Activated CD8-positive, alpha-beta memory T cell treated with anti-CD3 and anti-CD28 coated beads for 48 hours (primary cell): ENCODE measurements at places on chromosomes 2 and 18.

- no peak for DNase-seq
Observed at GRCh38 chr2:64396001-64396400, 58.0 kb upstream of the LGALSL start.

- no peak for DNase-seq
Observed at GRCh38 chr2:15890936-15891905, 49.1 kb upstream of the MYCN start.

DNA sequence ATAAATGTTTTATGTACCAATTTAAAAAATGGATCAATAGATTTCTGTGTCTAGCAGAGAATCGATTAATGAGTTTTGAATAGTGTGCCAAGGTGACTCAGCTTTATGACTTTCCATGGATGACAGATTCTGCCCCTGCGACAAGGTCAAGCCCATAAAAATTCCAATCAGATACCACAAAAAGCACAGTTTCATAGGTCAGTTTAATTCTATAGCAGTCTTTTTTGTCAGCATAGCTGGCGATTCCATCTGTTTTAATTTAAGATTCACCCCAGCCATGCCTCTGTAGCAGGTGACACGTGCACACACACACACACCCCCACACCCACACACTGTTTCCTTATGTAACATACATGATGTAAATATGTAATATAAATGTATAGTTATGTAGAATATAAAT is 28.9 kb downstream of the RAB31 start:
- DNase-seq = no peak

- DNase-seq = no peak
Observed at GRCh38 chr18:37012452-37012851, 183.5 kb downstream of the KIAA1328 start.

- no peak for DNase-seq
Observed at GRCh38 chr2:26178746-26179436, 6.0 kb downstream of the GAREM2 start.
